Breast epithelium (tissue), 4 donors: ENCODE measurements at places on chromosomes 5 and 9. TPM values are rescaled to one million over a fixed set of nuclear protein-coding genes. Genes with fewer than 3 reads are reported as not detected.
A peak's percentile ranks its signal among the peaks of the same experiment; 100 is the strongest.

DNA sequence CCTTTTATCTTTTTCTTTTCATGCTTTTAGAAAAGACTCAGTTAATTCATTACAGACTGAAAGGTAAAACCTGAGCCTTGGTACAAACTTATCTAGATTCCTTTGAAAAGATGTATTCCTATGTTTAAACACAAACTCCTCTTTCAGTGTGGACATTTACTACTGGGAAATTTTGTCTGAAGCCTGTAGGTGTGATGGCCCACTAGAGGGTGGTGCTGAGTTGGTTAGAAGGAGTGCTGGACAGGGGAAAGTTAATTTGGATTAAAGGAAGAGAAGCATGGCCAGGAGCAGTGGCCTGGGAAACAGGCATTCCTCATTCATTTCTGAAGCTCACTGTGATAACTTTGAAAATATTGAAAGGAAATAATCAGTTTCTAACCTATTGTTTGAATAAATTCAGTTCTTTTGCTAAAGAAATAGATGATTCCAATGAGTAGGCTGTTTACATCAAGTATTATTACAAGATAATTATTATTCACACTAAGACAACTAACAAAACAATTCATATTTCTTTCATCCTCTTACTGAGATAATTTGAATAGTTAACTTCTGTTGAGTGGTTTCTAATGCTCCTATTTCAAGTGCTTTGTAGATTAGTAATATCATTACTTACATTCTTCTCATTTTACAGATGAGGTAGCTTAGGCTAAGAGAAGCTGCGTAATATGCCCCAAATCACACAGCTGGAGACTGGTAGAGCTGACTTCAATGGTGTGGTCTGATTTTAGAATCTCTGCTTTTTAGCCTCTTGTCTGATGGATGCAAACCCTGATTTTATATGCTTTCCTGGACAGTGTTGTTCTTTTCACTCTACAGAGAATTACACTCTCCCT, 150.9 kb downstream of the ADGRV1 start:
- DNase-seq: no peak

DNA sequence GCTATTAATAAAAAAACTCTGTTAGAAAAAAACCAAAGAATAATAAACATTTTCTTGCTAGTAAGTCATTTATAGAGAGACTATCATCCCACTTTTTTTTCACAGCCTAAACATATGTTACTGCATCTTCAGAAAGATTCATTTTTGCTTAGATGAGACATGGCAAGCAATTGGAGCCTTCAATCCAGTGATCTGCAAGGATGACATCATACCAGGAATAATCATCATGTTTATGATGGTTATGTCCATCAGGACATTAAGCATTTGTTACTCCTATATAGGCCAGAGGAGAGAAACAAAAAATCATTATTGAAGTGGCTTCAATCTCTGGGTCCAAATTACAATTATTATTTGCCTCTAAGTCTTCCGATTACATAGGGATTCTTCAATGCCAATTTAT, 626.3 kb upstream of the CCNG1 start:
- no peak for DNase-seq

GRCh38 chr5:68576805-68577204, 361.2 kb downstream of the PIK3R1 start:
- DNase-seq: no peak

DNA sequence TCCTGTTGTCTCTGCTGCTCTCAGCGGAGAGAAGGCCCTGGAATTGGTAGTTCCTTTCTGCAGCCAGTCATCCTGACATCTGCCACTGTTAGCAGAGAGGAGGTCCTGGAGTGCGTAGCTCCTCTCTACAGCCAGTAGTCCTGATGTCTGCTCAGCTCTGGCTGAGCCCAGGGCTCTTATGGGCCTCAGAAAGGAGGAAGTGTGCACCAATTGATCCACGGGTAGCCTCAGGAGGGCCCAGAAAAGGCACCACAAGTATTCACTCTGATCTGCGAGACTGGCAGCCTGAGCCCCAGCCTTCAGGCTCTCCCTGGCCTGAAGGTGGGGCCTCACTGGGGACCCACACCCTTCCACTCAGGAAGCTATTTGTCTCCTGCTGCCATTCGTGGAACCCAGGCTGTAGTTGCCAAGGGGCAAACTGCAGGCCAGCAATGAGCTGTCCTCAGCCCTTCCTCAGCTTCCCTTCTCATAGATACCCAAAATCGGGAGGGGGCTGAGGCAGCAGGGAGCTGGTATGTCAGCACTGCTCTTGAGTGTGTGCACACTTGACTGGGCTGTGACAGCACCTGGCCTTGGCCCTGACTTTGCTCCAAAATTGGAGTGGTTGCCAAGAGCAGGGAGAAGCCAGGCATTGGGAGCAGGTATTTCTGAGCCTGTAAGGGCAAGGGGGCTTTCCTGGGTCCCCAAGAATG, 1049.5 kb upstream of the ACO1 start:
- no peak for DNase-seq

DNA sequence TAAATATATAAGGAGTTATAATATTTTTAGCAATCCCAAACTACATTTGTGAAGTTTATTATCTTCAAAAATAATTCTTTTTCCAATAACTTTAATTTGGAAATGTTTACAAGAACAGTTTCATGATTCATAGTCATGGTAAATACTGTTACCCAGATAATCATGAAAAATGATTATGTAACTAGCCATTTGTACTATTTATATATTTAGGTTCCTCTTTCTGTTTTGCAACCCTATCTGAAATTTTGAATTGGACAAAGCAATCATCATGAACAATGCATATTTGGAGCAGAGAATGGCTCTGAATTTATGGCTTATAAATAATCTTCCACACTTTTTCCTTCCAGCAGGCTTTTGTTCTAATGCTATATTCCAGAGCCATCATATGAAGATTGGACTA, 499.7 kb downstream of the SLCO4C1 start:
- DNase-seq: no peak

DNA sequence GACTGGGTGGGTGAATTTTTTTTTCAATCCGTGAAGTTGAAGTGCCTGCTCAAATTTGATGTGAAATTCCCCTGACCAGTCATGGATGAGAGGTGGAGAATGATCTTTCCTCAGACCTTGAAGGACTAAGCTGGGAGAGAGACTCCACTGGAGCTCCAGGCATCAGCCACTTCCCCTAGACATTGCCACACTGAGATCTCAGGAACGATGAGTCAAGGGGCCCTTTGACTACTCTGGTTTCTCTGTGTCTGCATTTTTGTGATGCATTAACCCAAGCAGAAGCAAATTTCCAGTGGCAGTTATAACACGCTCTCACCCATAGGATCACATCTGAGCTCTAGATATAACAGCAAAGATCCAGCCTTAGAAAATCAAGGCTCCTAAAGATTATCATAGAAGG, 171.2 kb upstream of the KIF2A start:
- no peak for DNase-seq

- no peak for DNase-seq
These were observed 135.6 kb upstream of the SLC12A2 start for GRCh38 chr5:127947941-127948340.

GRCh38 chr9:129581505-129582189, 39.3 kb downstream of the C9orf50 start:
- no peak for DNase-seq

- DNase-seq: no peak
These were observed 369.3 kb upstream of the IRX1 start for GRCh38 chr5:3226196-3226920.

DNA sequence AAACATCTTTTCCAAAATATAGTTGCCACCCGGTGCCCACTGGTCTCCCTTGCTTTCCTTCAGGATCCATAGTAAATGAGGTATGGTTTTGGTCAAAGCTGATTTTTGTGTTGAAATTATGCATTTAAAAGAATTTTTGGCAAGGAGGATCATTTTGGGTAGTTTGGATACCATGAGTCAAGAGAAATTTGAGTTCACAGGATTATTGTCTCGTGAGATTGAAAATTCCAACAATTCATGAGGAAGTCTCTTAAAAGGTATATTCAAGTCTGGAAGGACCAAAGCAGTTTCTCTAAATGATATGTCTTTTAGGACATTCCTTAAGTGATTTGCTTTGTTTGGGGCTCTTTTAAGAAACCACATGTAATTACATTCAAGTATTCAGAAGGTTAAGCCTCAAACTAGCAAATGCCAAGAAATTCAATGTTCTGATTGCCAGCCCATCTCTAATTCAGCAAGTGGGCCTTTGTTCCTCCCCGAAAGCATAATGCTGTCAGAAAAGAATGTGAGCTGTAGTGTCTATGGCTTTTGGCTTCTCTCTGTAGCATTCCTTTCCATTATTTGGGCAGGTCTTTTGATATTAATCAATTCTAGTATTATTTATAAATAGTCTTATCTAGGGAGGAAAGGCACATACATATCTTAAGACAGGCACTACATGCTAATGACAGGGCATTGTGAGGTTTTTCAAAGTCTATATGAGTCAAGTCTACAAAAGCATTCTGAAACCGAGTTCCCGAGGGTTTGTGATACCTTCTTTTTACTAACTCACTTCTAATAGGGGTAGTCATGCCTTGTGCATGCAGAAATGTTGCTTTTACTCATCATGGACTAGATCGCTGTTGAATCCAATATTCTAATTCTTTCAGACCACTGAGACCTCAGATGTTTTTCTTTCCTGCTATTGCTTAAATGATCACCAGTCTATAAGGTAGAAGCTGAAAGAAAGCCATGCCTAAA, 453.9 kb downstream of the ENC1 start:
- no peak for DNase-seq

DNA sequence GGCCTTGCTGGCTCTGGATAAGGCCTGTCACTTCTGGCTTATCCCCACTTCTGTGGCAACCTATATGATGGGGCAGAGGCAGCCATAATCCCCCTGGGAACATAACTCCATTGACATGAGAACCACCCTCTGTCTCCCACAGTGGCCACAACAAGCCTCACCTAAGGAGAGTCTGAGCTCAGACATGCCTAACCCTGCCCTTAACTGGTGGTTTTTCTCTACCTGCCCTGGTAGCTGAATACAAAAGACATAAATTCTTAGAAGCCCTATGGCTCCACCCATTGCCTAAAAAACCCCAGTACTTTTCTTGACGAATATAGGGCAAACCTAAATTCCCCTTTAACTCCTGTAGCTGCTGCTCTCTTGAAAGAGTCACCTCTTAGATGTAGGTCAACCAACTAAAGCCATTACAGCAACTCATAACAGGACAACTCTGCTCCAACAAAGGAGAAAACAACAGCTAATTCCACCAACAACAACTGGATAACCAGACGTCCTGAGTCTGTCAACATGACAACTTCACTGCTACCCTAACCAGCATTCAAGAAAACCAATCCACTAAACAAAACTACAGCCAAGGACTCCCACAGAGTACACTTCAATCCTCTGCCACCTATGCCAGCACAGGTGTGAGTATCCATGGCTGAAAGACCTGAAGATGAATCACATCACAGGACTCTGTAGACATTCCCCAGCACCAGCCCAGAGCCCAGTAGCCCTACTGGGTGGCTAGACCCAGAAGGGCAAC, 427.7 kb downstream of the PRELID2 start:
- no peak for DNase-seq

DNA sequence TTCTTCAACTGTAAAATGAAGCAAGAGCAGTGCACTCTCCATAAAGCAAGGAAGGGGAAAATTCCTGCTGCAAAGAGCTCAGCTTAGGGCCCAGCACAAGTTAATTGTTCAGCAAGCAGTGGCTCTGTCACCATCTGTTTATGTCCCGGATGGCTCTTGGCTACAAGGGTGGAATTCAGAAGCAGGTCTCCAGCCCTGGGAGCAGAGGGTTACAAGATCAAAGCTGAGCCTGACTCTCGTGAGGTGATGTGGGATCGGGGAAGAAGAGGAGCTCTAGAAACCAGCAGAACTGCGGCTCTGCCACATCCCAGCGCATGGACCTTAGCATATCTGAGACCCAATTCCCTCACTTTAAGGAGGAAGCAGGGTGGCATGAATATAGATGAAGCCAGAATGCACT, 25.2 kb upstream of the OLFM1 start:
- DNase-seq: no peak

DNA sequence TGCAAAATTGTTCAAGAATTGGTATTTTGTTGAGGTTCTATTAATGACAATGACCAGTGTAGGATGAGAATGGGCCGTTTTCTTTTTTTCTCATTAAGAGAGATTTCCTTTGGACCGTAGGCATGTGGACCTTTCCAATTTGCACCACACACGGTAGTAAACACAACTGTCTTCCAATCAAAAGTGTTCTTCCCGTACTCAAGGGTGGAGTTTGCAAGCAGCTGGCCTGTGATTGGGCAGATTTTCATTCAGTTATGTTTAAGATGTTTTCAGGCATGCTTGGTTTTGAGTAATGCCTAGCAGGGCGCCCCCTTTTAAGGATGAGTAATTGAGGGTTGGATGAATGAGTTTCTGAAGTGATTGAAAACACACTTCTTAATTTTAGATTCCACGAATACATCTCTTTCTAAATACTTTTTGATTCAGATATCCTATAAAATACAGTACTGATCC, 2.5 kb downstream of the KDM3B start:
- DNase-seq: no peak

- DNase-seq: peak; percentile 21
These were observed 185.8 kb downstream of the PCSK1 start for GRCh38 chr5:96247097-96247701.

DNA sequence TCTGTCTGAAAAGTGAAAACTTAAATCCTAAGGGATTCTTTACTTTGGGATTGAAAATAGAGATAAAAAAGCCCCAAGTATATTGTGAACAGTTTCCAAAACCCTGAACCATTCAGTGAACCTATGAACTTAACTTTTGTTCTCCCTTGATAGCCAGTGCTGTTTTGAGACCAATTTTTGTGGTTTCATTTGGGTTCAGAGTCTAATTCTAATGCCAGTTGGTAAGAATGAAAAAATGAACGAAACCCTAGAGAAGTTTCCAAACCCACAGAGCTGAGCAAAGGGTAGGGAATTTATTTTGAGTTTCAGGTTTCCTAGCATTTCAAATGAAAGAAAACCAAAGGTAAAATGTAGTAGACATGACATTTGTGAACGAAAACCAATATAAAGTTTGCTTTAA, 1366.8 kb downstream of the EFNA5 start:
- DNase-seq: no peak

DNA sequence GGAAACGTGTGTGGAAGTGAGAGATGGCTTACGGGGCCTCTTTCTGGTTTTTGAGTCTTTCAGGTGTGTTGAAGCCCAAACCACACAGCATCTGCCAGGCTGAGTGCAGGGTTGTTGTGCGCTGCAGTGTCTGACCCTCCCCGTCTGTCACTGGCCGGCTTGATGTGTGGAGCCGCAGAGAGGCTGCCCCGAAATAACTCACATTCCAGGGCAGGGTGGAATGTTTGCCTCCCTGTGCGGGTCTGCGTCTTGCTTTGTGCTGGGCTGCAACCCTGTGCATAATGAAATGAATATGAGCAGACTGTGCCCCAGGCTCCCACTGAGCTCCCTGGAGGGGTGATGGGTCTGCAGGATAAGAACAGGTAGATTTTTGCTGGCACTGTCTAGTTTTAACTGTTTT, 9.9 kb upstream of the PLEKHG4B start:
- DNase-seq: no peak

GRCh38 chr9:27472195-27472594, 51.9 kb upstream of the IFNK start:
- DNase-seq: no peak

The PAXX gene
- total RNA-seq: 49.2 TPM

The BHMT gene
- 1.8 TPM for total RNA-seq

The P4HA2 gene
- total RNA-seq: 34.8 TPM

The CCNB1 gene
- total RNA-seq: 5.6 TPM

The GLIPR2 gene
- 57.4 TPM for total RNA-seq

The GARIN3 gene
- total RNA-seq: not detected

The FOXD4L3 gene
- total RNA-seq: 0.15 TPM

The ADAMTS16 gene
- 1.3 TPM for total RNA-seq

The SHOC1 gene
- not detected for total RNA-seq
